Large intestine (tissue), 12 donors: ENCODE measurements at places on chromosomes 11 and 22. TPM values are rescaled to one million over a fixed set of nuclear protein-coding genes. Genes with fewer than 3 reads are reported as not detected.

DNA sequence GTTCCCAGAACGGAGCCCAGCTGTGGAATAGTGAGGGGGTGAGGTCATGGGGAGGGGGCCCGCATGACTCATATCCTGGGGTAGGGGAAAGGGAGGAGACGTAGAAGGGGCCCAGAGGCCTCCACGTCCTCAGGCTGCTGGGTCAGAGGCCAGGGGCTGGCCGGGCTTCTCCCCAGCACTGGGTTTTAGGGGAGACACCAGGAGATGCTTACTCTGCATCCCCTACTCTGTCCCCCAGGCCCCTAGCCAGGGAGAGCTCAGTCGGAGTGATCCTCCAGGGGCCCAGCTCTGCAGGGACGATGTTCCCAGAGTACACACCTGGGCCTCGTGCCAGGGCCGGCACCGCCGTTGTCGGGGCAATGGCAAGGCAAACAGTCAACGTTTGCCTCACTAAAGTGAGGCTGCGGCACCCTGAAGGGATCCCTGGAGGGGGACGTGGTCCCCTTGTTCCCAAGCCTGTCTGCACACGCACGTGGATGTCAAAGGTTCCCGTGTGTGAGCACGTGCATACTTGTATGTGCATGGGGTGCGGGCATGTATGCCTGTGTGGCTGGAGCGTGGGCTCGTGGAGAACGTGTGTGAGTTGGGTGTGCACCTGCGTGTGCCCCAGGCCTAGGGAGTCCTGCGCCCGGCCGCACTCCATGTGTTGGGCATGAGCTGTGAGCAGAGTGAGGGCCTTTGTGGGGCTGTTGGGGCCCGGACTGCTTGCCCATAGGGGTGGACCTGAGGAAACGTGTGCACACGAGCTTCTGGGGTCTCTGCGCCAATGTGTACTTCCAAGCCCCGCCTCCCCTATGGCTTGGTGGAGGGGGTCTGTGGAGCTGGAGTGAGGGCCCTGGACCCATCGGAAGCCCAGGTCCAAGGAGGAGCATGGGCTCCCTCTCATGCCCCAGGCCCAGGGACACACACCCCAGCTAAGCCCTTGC is 14.2 kb downstream of the PRR33 start:
- DNase-seq = peak; percentile 45

DNA sequence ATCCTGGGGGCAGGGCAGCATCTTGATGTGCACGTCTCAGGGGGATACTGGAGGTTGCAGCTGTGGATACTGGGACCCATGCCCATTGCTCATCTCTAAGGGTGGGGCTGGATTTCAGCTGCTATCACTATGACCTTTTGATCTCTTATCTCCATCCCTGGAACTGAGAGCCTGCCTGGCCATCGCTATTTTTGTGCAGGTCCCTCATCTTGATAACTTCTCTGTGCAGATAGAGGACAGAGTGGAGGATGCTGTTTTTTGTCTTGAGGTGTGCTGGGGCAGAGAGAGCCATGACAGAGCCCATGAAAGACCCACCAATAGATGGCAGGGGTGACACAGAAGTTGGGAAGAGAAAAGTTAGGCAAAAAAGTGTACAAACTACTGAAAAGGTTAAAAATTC is 5.1 kb upstream of the INSC start:
- DNase-seq = no peak

GRCh38 chr11:27720277-27720830 is 20.1 kb upstream of the BDNF start:
- peak; percentile 33 for DNase-seq

- DNase-seq = no peak
Observed at GRCh38 chr11:84256618-84257017, 970.5 kb upstream of the CCDC90B start.

GRCh38 chr11:134978388-134979088 is 566.5 kb upstream of the B3GAT1 start:
- peak; percentile 78 for DNase-seq

DNA sequence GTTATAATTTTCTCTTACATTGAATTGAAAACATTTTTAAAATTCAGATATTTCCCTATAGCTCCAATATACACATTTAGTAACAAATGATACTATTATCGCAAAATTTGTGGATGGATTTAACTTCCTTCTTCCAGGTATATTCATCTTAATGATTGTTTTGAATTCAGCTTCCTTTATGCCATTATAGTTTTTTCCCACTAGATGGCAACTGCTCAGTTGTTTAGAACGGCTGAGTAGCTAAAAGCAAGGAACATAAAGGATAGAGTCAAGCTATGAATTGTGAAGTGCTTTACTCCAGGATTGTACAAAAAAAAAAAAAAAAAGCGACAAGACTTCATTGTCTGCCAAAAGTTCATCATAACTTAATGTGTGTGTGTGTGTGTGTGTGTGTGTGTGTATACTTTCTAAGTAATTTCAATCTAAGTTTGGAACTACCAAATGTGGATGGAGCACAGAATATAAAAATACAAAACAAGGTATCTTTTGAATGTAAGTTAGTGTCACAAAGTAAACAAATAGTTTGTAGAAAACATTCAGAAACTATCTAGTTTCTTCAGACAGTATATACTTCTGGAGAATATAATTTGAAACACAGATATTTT is 846.4 kb downstream of the DLG2 start:
- no peak for DNase-seq

DNA sequence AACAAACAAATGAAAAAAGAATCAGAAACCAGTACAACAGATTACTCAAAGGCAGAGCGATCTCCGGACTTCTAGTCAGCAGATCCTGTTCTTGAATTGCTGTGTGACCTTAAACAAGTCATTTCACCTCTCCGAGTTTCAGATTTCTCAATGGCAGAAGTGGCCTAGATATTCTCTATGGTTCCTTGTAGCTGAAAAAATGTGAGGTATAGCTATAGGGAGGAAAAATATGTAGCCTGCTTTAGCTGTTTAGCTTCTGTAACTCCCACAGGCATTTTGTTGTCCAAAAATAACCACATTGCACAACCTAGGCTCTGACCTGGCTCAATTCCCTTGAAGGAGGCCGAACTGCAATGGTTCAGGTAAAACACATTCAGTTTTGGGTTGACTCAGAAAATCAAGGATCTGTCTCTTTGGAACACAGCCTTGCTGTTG is 100.7 kb downstream of the DBX1 start:
- no peak for DNase-seq

- no peak for DNase-seq
Observed at GRCh38 chr22:24040946-24041345, 29.8 kb downstream of the CABIN1 start.

DNA sequence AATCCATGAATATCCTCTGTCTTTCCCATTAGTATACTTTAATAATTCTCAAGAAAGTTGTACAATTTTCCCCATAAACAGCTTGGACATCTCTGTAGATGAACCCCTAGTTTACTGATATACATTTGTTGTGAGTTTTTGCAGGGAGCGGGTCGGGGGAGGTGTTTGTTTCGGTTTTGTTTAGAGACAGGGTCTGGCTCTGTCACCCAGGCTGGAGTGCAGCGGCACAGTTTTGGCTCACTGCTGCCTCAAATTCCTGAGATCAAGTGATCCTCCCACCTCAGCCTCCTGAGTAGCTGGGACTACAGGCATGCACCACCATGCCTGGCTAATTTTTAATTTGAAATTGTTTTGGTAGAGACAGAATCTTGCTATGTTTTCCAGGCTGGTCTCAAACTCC is 57.6 kb downstream of the IGLL5 start:
- no peak for DNase-seq

DNA sequence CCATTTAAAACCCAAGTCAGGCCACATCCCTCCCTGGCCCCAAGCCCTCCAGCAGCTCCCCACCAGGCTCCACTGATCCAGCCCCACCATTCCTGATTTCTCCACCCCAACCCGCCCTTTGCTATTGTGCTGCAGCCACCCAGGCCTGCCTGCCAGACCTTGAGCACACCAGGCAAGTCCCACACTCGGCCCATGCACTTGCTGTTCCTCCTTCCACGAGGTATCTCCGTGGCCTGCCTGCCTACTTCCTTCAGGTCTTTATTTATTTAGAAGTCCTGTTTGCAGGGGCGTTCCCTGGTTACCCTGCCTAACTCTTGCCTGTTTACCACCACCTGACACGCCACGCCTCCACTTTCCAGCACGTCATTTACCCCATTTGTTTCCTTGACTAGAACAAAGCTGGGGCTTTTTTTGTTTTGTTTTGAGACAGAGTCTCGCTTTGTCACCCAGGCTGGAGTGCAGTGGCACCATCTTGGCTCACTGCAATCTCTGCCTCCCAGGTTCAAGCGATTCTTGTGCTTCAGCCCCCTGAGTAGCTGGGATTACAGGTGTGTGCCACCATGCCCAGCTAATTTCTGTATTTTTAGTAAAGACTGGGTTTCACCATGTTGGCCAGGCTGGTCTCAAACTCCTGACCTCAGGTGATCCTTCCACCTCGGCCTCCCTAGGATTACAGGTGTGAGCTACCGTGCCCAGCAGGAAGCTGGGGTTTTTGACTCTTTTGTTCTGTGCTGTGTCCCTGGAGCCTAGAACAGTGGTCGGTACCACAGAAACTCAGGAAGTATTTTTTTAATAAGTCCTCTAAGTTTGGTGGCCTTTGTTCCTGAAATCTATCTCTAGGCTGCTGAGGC is 6.7 kb downstream of the CENPM start:
- peak; percentile 37 for DNase-seq

DNA sequence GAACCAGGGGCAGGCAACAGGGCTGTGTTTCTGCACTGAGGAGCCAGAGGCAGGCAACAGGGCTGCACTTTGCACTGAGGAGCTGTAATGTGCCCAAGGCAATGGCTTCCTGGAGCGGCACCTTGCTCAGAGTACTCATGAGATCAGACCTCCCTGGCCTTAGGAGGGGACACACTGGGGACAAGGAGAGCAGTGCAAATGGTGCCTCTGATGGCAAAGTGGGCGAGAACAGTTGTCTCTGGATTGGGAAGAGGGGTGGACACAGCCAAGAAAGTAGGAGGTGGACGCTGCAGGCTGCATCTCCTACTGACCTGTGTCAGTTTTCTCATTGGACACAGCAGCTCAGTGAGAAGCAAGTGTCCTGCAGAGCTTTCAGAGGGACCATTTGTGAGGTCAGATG is 1443.3 kb downstream of the TBC1D22A start:
- DNase-seq = no peak

GRCh38 chr11:86781546-86781945 is 18.8 kb upstream of the PRSS23 start:
- DNase-seq = no peak

DNA sequence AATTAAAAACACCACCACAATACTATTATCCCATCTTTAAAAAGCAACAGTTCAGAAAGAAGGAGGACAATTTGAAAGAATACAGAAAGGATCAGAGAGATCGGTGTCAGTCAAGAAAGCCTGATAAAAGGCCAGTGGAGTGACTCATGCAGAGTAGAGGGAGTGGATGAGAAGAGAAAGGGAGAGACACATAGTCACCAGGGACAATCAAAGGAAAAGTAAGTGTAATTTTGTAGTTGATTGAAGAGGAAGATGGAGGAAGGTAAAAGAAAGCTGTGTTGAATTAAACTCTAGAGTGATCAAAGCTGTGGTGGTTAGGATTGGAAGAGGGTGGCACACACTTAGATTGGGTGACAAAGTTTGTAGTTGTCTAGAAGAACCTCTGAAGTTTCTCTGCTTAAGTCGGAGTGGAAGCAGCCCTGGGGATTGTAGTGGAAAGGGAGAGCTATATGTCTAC is 14.1 kb downstream of the SPECC1L start:
- no peak for DNase-seq

DNA sequence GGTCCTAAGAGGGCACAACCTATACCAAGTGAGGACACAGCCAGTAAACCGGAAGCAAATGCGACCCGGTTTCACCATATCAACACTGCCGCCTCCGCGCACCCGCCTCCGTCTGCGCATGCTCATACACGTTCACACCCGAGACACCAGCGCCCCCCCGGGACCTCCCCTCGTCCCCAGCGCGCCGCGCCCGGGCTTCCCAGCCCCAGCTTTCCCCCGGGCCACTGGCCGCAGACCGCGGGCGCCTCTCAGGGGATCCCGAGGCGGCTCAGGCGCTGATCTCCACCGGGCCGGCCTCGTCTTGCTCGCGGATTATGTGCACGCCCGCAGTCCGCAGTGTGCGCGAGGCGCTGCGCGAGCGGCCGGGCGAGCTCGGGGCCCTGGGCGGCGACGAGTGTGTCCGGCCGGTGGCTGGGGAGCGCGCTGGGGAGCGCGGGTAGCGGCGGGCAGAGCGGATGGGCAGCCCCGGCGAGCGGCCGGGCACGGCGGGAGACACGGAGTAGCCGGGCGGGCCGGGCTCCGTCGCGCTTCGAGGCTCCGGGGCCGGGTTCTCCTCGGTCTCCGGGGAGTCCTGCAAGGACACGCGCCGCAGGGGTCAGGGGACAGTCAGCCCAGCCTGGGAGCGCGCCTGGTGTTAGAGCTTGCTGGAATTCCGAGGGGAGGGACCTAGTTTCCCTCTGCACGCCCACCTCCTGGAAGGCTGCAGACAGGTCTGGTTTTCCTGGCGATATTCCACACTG is 2.0 kb downstream of the HEPN1 start:
- peak; percentile 70 for DNase-seq

DNA sequence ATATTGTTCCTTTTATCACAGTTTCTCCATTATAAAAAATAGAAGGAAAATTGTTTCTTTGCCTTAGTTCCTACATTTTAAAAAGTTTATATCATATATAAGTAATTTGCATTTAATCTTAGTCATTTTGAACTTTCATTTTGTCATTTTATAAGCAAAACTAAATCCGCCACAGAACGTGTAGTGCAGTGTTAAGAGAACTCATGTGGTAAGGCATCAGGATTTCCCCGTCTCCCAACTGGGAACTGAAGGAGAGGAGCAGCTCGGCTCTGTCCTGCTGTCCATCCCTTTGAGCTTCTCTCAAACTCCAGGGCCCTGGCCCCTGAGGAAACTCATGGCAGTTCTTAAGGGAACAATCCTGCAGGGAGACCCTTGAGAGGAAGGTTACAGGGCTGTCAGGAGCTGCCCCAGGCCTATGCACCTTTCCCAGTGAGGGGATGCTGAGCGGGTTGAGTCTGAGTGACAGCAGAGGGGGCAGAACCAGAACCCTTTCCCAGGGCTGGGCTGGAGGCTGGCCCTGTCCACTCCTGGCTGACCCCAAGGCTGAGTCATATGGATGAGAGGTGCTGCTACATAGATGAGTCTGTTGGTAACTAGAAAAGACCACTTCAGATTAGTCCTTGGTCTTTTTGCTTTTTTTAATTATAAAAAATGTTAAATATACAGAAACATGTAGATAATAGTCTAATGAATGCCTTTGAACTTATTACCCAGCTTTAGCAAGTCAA is 333.1 kb downstream of the TBC1D22A start:
- DNase-seq = no peak

- DNase-seq = no peak
Observed at GRCh38 chr11:104105155-104105554, 58.8 kb downstream of the PDGFD start.

DNA sequence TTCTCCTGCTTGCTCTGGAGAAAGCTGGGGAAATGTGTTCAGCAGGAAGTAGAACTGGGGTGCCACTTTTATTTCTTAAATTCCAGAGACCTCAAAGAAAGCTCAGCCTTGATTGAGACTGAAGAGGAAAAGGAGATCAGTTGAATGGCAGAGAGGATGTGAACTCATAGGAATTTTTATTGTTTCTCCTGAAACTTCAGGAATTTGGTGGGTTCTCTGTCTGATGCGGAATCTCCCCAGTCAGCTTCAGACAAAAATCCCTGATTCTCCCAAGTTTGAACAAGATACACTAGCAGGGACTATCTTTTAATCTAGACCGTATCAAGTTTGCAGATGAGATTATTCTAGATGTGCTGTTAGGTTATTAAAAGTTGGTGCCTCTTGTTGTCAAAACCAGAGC is 23.0 kb downstream of the EHF start:
- no peak for DNase-seq

JRKL gene
- 18.5 TPM for polyA plus RNA-seq

APOA5 gene
- 0.09 TPM for polyA plus RNA-seq

LMO2 gene
- 11.8 TPM for polyA plus RNA-seq

MRGPRX4 gene
- polyA plus RNA-seq = not detected

F2 gene
- 0.28 TPM for polyA plus RNA-seq
